ENCODE measurements at places on chromosomes 13 and 19.
A peak's percentile ranks its signal among the peaks of the same experiment; 100 is the strongest.

DNA sequence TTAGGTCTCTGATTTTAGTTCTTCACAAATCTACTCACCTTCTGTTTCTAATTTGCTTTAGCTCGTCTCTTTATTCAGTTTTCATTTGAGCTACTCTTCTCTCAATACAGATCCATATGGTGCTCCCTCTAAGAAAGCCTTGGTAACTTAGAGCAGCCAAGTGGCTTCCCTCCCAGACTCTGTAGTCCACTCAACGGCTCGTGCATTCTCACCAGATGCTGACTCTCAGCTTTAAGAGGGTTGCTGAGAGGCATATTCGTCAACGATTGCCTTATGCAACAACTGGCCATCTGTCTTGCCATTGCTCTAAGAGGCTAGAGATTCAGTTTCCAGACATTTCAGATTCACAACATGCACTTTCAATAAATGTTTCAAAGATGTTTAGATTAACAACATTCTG lies 785.8 kb upstream of the SLC10A2 start:
- DNase-seq = no peak

DNA sequence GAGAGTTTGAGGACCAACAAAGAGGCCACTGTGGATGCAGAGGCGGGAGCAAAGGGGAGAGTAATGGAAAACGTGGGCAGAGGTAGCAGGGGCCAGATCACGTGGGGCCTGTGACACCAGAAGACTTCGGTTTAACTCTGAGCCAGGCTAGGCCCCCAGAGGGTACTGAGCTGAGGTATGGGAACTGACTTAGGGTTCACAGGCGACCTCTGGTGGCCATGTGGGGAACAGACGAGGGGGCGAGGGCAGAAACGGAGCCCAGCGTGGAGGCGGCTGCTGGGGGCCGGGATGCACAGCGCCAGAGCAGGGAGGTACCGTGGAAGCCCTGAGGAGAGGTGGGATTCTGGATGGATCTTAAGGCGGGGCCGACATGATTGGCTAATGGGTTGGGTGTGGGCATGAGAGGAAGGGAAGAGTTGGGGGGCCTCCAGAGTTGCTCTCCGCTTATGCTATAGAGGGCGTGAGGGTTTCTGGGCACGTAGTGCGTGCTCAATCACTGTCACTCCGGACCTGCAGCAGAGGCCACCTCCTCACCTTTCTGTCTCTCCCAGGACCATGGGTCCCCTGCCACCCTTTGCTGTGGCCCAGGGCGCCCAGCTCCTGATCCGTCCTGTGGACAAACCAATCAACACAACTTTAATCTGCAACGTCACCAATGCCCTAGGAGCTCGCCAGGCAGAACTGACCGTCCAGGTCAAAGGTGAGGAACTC lies 13.7 kb downstream of the PVR start:
- peak; percentile 68 for DNase-seq

DNA sequence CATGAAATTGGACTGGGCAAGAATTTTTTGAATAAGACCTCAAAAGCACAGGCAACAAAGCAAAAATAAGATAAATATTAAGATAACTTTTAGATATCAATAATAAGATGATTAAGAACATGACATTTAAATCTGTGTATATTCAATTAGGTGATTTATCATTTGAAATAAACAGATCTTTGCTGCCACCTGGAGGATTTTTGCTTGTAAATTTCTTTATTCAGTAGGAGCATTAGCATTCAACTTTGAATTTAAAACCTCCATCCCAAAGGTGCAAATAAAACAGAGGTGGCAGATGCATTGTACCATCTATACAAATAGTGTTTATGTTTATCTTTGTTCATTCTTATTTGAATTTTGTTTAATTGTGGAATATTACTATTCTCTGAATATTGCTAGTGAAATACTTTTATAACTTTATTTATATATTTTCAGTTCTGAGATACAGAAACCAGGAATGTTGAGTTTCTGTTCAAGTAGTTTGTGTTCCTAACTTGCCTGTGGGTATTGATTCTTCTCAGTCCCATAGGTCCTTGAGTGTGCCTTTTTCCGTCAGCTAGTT lies 20.9 kb downstream of the COG6 start:
- no peak for DNase-seq

DNA sequence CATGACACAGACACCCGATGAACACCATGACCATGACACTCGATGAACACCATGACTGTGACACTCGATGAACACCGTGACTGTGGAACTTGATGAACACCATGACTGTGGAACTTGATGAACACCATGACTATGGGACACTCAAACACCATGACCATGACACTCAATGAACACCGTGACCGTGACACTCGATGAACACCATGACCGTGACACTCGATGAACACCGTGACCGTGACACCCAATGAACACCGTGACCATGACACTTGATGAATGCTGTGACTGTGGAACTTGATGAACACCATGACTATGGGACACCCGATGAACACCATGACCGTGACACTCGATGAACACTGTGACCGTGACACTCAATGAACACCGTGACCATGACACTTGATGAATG lies 31.5 kb downstream of the ZFR2 start:
- DNase-seq = no peak

- DNase-seq = no peak
Observed at GRCh38 chr13:50326811-50327210, 311.6 kb downstream of the KCNRG start.
